ENCODE measurements at places on chromosomes 16 and 17.

DNA sequence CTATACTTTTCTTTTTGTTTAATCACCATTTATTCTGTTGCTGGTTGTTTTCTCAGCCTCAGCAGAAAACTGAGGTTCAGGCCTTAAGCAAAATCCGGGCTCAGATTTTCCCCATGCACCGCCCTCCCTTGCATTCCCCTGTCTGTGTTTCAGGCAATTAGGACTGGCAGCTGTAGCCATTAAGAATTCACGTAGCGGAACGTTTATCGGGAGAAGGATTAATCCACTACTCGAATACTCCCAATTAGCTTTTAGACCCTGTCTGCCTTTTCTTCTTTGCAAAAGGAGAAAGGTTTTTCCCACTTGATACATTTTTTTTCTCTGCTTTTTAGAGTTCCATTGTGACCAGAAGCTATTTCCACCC, 173.1 kb downstream of the RPTOR start:
- DNase-seq: no peak

DNA sequence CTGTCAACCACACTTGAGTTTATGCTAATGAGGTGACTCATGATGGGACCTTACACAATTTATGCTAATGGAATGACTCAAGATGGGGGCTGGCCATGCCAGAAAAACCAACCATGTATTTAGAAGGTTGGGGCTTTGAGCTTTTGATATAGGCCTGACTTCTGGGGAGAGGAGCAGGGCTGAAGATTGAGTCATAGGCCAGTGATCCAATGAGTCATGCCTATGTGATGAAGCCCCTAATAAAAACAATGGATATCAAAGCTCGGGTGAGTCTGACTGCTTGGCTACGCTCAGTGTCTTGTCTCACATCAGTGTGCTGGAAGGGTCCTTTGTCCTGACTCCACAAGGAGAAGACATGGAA, 7.3 kb downstream of the MFSD6L start:
- DNase-seq: no peak

GRCh38 chr16:48318630-48319029, 66.6 kb downstream of the SIAH1 start:
- DNase-seq: no peak

- DNase-seq: no peak
Measured at GRCh38 chr17:35084987-35085386, 21.5 kb upstream of the RFFL start.

DNA sequence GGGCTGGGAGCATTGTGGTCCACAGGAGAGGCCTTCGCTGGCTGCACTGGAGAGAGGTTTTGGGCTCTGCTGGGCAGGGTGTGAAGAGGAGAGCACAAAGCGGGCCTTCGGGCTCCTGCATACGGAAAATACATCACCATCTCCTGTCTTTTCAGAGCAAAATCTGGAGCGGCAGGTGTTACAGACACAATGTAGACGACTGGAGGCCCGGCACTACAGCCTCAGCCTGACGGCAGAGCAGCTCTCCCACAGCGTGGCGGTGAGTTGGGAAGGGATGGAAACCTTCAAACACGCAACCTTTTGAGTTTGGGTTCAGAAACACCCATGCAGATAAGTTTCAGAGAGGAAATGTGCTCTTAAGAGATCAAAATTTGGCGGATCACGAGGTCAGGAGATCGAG, 17.9 kb downstream of the GINS2 start:
- no peak for DNase-seq

GRCh38 chr16:10931977-10932632, 10.2 kb downstream of the DEXI start:
- no peak for DNase-seq

Measured in NCI-H510A (cell line).